ENCODE measurements at places on chromosomes 4 and X.
A peak's percentile ranks its signal among the peaks of the same experiment; 100 is the strongest.

DNA sequence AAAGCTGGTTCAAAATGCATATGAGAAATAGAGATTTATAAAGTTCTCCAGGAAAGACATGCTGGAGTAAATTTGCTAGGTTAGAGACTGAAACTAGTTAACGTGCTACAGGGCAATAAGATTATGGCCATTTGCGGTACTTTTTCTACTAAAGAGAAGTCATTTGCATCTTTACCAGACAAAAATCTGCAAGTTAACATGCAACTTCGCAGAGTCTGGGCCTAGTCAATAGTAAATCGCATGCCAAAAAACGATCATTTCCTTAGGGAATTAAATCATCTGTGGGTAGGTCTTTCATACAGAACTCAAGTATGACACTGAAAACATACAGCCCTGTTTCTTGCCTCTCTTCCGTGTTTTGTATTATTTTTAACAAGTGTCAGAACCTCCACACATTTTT is 32.8 kb upstream of the REST start:
- no peak for DNase-seq

DNA sequence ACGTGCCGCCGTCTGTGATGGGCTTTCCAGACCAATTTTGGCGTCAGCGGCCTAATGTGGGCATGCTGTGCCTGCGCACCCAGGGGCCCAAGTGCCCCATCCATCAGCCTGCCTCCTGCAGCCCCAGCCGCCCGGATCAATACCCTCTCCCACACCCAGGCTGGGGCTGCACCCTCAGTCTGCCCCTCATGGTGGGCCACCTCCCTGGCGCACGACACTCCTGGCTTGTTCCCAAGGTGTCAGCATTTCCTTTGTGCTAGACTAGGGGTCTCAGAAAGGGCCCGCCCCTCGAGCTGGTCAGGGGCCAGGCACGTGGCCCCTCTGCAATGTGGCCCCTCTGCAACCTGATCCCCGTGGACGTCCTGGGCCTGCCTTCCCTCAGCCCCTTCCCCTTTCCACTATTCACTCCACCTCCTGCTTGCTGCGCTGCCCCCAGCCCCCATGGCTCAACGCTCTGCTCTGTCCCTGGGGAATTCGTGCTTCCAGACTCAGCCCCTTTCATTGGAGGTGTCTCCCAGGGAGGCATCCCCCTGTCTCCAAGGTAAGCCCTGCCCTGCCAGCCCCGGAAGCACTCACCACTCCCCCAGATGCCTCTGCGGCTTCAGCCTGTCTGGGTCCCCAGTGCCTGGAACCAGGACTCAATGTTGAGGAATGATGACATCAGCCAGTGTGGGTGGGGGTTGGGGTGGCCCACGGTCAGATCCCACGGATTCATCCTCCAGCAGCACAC is 130.8 kb downstream of the HMX1 start:
- no peak for DNase-seq

DNA sequence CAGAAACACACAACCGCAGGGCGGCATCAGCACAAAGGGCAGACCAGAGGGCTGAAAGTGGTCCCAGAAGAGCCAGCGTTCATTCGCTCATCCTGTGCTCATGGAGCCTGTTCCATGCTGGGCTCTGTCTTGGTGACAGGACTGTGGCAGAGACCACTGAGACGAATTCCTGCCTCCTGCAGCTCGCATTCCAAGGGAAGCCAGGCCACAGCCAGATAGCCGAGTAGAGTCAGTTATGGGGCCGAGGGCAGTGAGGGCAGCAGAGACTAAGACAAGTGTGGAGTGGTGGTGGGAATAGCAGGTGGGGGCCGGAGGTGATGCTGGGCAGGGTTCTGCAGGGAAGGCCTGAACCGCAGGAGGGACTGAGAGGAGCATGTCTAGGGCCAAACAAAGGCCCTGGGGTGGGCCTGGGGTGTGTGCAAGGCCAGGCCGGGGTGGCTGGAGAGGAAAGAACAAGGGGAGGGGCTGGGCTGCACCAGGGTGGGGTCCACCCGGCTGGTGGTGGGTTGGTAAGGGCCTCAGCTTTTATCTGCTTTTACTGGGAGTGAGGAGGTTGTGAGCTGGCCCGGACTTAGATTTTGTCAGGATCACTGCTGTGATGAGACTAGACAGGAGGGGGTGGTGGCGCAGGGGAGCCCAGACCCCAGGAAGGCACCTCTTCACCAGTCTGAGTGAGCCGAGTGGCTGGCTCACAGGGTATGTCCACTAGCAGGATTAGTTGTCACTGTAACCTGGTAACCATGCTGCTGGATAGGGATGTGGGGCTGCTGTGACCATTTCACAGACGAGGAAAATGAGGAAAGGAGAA is 6.3 kb downstream of the PSAPL1 start:
- DNase-seq: no peak

DNA sequence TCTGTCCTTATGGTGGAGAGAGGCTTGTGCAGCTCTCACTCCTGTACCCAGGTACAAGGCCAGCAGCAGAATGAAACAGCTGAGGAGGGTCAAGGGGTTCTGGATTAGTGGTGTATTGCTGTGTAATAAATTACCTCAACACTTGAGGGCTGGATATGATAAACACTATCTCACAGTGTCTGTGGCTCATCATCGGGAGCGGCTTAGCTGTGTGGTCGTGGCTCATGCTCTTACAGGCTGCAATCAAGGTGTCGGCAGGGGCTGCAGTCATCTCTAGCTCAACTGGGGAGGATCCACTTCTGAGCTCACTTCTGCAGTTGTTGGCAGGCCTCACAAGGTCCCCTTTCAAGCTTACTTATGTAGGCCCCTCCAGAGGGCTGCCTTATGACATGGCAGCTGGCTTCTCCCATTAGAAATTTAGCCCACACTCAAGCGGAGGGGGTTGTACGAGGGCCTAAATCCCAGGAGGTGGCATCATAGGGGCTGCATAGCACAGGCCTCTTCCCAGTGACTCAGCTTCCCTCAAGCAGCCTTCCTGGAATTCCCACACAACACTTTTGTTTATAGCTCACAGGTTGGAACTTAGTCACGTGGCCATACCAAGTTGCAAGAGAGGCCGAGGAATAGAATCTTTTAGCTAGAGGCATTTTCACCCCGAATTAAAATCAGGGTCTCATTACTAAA is 148.2 kb upstream of the RPS6KA3 start:
- DNase-seq: peak; percentile 30

DNA sequence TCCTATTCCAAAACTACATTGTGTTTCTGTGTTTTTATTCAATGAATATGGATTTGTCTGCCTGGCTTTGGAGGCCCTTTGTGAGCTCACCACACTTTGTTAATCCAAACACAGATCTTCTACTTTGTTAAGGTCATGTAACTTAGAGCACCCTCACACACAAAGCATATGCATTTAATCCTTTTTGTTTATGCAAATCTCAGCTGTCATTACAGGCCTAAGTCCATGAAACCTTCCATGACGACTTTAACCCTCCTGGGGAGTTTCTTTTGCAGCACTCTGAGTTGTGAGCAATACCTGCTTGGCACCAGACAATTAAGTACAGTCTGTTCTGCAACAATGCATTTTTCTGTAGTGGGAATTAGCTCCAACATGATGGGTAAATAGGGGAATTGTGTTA is 14.9 kb downstream of the CCSER1 start:
- no peak for DNase-seq

DNA sequence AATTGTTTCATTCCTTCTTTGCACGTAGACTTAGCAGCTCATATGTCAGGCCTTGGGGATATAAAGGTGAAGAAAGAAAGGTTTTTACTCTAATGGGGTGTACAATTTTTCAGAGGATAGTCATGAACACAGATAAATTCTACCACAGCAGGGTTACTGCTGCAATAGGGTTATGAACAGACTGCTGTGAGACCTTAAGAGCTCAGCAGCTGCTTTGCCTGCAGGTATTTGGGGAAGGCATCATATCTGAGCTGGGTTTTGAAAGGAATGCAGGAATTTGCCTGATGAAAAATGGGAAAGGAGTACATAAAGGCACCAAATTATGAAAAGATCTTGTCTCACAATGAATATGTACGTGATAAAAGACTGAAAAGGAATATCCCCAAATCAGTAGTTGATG is 128.9 kb downstream of the CEP135 start:
- no peak for DNase-seq

- DNase-seq: no peak
Observed at GRCh38 chr4:182277377-182277776, 34.2 kb downstream of the TENM3 start.

- no peak for DNase-seq
Observed at GRCh38 chr4:138816875-138817274, 198.7 kb upstream of the NOCT start.

GRCh38 chr4:6641164-6641970 is 882 bp downstream of the MRFAP1 start:
- peak; percentile 35 for DNase-seq
